ENCODE measurements at places on chromosomes 12 and 14.

DNA sequence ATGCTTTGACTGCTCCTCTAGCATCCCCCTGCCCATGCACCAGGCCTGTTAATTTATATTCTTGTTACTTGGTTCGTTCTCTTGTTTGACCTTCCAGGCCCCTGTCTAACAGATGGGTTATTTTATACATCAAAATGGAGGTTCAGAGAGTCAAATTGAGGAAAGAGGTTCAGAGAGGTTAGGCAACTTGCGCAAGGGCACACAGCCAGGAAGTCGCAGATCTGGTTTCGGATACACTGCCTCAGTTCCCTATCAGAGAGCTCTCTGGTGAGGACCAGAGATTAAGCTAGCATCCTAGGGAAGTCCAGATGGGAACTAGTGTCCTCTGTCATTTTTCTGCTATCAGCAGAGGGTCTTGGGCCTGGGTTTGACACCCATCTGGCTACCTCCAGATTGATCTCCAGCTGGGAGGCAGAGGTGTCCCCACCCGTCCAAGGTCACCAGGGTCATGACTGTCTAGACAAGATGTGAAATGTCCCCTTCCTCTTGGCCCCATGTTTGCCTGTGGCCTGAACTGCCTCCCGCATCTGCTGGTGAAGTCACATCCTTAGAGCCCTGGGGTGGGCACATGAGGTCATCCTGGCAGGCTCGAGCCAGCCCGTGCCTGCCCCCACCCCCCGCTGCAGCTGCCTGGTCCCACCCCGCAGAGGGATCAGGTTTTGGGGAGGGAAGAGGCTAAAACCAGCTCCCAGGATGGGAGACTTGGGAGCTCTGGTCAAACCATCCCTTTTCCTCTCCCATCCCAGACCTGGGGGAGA is 84.3 kb upstream of the NCOR2 start:
- DNase-seq = no peak

- no peak for DNase-seq
Observed at GRCh38 chr12:20810487-20810886, at the start of gene SLCO1B3. SLCO1B3 (plus strand) TSS chr12:20810705; CDS start chr12:20815739, 5,034 bp downstream.

- no peak for DNase-seq
Observed at GRCh38 chr12:47901063-47901717, 3.6 kb downstream of the VDR start.

DNA sequence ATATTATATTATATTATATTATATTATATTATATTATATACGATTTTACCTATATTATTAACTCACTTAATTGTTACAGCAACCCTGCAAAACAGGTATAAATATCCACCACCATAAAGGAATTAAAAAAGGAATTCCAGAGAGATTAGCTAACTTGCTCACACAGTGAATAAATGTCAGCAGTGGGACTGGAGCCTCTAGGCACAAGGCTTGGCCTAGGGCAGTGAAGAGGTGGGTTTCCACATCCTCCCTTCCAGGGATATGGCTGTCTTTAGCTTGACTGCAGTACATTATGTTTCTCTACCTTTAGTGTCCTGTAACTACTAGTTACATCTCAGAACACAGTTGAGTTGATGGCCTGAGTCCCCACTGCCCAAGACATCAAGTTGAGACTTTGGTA is 166.9 kb downstream of the SLC15A5 start:
- DNase-seq = no peak
